ENCODE measurements at places on chromosomes 5 and 9. TPM values are rescaled to one million over a fixed set of nuclear protein-coding genes. Genes with fewer than 3 reads are reported as not detected.

Gene TRIO
- 9.2 TPM for total RNA-seq

Gene GDF9
- 0.41 TPM for total RNA-seq

Gene ARHGEF37
- 2.1 TPM for total RNA-seq

Gene SPINK4
- total RNA-seq = not detected

Gene NR4A3
- 27.5 TPM for total RNA-seq

Gene OBP2B
- not detected for total RNA-seq

DNA sequence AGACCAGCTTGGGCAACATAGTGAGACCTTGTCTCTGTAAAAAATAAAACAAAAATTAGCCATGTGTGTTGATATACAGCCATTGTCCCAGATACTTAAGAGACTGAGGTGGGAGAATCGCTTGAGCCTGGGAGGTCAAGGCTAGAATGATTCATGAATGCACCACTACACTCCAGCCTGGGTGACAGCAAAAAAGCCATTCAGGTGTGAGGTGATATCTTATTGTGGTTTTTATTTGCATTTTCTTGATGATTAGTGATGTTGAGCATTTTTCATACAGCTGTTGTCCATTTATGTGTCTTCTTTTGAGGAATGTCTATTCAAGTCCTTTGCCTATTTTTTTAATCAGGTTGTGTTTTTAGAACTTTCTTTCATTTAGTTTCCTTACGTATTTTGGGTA is 23.2 kb downstream of the MTAP start:
- no peaks in the 10 kb centered on the region for H3K27me3 ChIP-seq
- H3K27ac ChIP-seq = no peak overlapping the region
- H3K4me1 ChIP-seq = peaks cover 28% of the 10 kb centered on the region
- H3K4me3 ChIP-seq = no peak overlapping the region
- no peak for DNase-seq

GRCh38 chr9:4214486-4214885 is 85.4 kb downstream of the GLIS3 start:
- no peaks in the 10 kb centered on the region for H3K36me3 ChIP-seq
- no peak overlapping the region for H3K27ac ChIP-seq
- no peaks in the 10 kb centered on the region for H3K27me3 ChIP-seq

GRCh38 chr9:15231788-15232635 is 75.0 kb downstream of the TTC39B start:
- peaks cover 30% of the 10 kb centered on the region for H3K36me3 ChIP-seq
- DNase-seq = peak; percentile 51
- peaks cover 52% of the 10 kb centered on the region for H3K4me1 ChIP-seq
- no peak overlapping the region for H3K27ac ChIP-seq

DNA sequence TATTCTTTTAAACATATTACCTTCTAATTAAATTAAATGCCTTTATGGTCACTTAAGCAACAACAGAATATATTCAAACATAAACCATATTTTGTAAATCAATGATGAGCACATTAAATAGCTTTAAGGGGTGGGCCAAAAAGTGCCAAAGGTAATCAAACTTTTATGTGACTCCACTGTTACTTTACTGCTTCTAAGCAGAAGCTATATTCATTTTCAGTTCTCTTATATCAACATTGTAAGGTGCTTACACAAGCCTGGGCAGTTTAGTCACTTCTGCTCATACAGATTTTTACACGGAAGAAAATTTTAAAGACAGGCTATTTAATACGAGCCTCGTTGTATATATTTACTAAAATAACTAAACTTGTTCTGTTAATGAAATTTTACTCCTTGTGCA is 29.9 kb downstream of the RFX3 start:
- no peak for DNase-seq
- H3K4me1 ChIP-seq = peaks cover 32% of the 10 kb centered on the region
- H3K27me3 ChIP-seq = no peaks in the 10 kb centered on the region
- no peak overlapping the region for H3K27ac ChIP-seq
- no peak overlapping the region for H3K4me3 ChIP-seq
- H3K36me3 ChIP-seq = peaks cover 7% of the 10 kb centered on the region

- H3K27me3 ChIP-seq = no peaks in the 10 kb centered on the region
- H3K36me3 ChIP-seq = no peaks in the 10 kb centered on the region
- H3K4me3 ChIP-seq = no peak overlapping the region
- no peak for DNase-seq
Observed at GRCh38 chr9:107557236-107557990, 67.8 kb upstream of the KLF4 start.

GRCh38 chr5:115549154-115549553 is 4.6 kb upstream of the FEM1C start:
- no peak for DNase-seq
- H3K27me3 ChIP-seq = no peaks in the 10 kb centered on the region
- peaks cover 9% of the 10 kb centered on the region for H3K4me1 ChIP-seq
- no peak overlapping the region for H3K4me3 ChIP-seq

- peaks cover 94% of the 10 kb centered on the region for H3K4me1 ChIP-seq
- peak; percentile 86 for DNase-seq
- peak overlapping the region; percentile 62 for H3K4me3 ChIP-seq
Observed at GRCh38 chr9:89522261-89522958, 24.5 kb upstream of the SEMA4D start.

GRCh38 chr5:149118463-149118862 is 22.8 kb upstream of the ABLIM3 start:
- DNase-seq = no peak
- no peaks in the 10 kb centered on the region for H3K36me3 ChIP-seq
- peaks cover 18% of the 10 kb centered on the region for H3K27me3 ChIP-seq
- H3K4me1 ChIP-seq = peaks cover 3% of the 10 kb centered on the region
- no peak overlapping the region for H3K27ac ChIP-seq
- H3K4me3 ChIP-seq = no peak overlapping the region

DNA sequence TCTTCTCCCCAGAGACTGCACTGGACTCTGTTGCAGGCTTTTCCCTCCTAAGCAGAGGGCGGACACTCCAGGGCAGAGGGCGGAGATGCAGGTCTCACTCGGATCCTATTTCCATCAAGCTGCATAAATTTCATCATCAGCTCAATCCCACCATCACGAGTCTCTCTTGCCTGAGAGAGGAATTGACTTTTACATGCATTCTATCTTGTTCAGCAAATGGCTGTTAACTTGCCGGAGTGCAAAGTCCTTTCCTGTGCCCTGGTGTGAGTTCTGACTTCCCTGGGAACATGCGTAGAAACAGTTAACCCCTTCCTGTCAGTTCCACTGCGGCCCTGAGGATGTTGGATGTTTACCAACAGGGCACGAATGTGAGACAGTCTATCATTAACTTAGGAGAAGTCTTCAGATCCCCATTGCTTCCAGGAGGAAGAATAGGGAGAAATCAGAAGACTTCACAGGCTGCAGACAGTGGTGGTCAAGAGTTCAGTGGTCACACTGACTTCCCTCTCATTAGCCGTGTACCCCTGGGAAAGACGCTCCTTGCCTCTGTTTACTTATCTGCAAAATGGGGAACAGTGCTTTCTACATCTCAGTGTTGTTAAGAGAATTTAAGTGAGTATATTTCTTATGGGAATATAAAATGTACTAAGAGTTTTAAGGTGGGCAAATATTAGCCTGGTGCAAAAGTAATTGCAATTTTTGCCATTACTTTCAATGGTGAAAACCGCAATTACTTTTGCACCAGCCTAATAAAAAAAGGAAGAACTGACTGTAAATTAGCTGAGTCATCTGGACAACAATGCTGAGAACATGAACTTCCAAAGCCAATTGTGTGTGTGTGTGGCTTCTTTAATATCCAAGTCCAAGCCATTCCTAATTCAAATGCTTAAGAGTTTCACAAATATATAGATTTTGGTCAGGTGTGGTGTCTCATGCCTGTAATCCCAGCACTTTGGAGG is 248.0 kb downstream of the DRD1 start:
- no peaks in the 10 kb centered on the region for H3K4me1 ChIP-seq
- H3K27me3 ChIP-seq = peaks cover 9% of the 10 kb centered on the region
- no peak overlapping the region for H3K4me3 ChIP-seq
- H3K36me3 ChIP-seq = no peaks in the 10 kb centered on the region

GRCh38 chr9:127088724-127089615 is 33.5 kb downstream of the ANGPTL2 start:
- H3K36me3 ChIP-seq = no peaks in the 10 kb centered on the region
- H3K4me3 ChIP-seq = no peak overlapping the region
- peaks cover 9% of the 10 kb centered on the region for H3K27me3 ChIP-seq
- H3K4me1 ChIP-seq = peaks cover 9% of the 10 kb centered on the region
- DNase-seq = no peak
- no peak overlapping the region for H3K27ac ChIP-seq

DNA sequence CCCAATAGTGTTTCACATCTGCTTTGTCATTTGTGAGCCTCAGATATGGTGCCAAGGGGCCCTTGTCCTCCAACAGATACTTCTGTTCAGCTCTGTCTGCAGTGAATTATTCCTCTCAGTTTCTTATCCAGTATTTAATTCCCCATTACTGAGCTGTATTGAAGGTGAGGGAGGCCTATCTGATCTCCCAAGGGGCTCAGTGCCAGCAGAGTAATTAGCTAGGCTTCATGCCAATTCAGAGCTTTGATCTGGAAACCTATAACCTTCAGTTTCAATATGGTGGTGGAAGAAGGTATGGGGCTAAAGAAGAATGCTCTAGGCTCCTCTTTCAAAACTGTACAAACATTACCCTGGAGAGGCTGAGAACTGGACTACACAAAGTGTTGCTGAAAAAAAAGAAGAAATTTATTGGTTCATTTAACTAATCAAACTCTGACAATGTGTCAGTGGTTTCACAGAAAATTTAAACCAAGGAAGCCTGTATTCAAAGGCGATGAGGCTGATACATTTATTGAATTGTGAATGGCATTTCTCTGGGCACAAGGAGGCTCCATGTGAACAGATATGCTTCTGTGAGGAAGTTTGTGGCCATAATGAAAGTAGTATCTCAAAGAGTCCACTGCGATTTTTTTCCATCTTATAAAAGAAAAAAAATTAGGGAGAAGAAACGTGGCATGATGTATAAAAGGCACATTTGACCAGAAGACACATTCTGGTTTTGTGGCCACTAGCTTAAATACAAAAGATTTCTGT is 397.8 kb downstream of the TLE4 start:
- DNase-seq = no peak
- H3K36me3 ChIP-seq = no peaks in the 10 kb centered on the region
- H3K27me3 ChIP-seq = peaks cover 16% of the 10 kb centered on the region

- H3K4me1 ChIP-seq = no peaks in the 10 kb centered on the region
- DNase-seq = no peak
- H3K36me3 ChIP-seq = no peaks in the 10 kb centered on the region
- H3K4me3 ChIP-seq = no peak overlapping the region
- H3K27me3 ChIP-seq = peaks cover 5% of the 10 kb centered on the region
Observed at GRCh38 chr5:33685873-33686755, 205.7 kb downstream of the ADAMTS12 start.

GRCh38 chr5:64195981-64196380 is 30.3 kb downstream of the RNF180 start:
- DNase-seq = no peak
- H3K4me1 ChIP-seq = no peaks in the 10 kb centered on the region
- no peak overlapping the region for H3K4me3 ChIP-seq
- no peaks in the 10 kb centered on the region for H3K27me3 ChIP-seq
- no peak overlapping the region for H3K27ac ChIP-seq

GRCh38 chr9:34496149-34496712 is 26.6 kb downstream of the ENHO start:
- peaks cover 14% of the 10 kb centered on the region for H3K4me1 ChIP-seq
- H3K27me3 ChIP-seq = peaks cover 20% of the 10 kb centered on the region
- H3K36me3 ChIP-seq = no peaks in the 10 kb centered on the region
- no peak overlapping the region for H3K4me3 ChIP-seq
- H3K27ac ChIP-seq = no peak overlapping the region

DNA sequence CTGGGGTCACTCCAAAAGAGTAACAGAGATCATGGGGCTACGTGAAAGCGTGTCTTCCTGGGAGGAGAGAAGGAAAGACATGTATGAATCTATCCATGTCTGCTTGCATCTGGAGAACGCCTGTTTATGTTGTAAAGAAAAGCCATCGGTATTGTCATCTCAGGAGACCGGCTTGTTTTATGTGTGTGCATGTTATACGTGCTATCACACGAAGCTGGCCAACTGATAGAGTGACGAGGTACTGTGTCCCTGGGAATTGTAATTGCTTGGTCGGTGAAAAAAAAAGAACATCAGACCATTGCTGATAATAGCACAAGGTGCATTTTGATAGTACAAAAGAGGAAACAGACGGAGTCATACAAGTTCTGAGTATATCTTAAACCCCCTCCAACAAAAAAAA is 370 bp upstream of the CDH6 start:
- peaks cover 6% of the 10 kb centered on the region for H3K4me1 ChIP-seq
- no peak overlapping the region for H3K27ac ChIP-seq
- no peak for DNase-seq
- H3K36me3 ChIP-seq = no peaks in the 10 kb centered on the region
- peaks cover 40% of the 10 kb centered on the region for H3K27me3 ChIP-seq

- H3K27ac ChIP-seq = peak overlapping the region; percentile 84
- H3K4me1 ChIP-seq = peaks cover 90% of the 10 kb centered on the region
- H3K27me3 ChIP-seq = no peaks in the 10 kb centered on the region
- peaks cover 13% of the 10 kb centered on the region for H3K36me3 ChIP-seq
- no peak for DNase-seq
Observed at GRCh38 chr5:119302916-119303897, 52.6 kb upstream of the TNFAIP8 start.

GRCh38 chr5:24817966-24818365 is 173.2 kb upstream of the CDH10 start:
- H3K27ac ChIP-seq = no peak overlapping the region
- H3K27me3 ChIP-seq = no peaks in the 10 kb centered on the region
- DNase-seq = no peak
- no peaks in the 10 kb centered on the region for H3K36me3 ChIP-seq

DNA sequence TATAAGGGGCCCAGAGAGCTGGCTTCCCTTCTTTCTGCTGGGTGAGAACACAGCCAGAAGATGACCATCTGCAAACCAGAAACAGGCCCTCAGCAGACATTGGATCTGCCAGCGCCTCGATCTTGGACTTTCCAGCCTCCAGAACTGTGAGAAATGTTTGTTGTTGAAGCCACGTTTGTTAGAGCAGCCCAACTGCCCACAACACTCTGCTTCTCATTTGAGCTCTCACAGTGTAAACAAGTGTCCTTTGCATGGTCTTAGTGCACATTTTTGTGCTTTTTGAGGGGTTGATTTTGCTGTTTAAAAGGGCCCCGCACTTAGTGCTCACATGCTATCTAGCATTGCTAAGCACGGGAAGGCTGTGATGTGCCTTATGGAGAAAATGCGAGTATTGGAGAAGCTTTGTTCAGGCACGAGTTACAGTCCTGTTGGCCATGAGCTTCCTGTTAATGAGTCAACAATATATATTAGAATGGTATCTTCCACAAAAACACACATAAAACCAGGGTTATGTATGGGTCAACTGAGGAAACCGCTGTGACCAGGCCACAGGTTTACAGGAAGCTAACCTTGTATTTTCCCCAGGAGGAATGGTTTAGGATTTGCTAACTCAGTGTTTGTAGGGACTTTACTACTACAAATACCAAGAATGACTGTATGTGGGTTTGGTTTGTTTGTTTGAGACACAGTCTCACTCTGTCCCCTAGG is 11.9 kb downstream of the CMBL start:
- no peak overlapping the region for H3K4me3 ChIP-seq
- no peaks in the 10 kb centered on the region for H3K4me1 ChIP-seq
- DNase-seq = no peak
- no peaks in the 10 kb centered on the region for H3K36me3 ChIP-seq

GRCh38 chr5:176619203-176619568 is 9.2 kb upstream of the GPRIN1 start:
- H3K36me3 ChIP-seq = no peaks in the 10 kb centered on the region
- H3K4me1 ChIP-seq = peaks cover 8% of the 10 kb centered on the region
- no peak overlapping the region for H3K4me3 ChIP-seq
- H3K27me3 ChIP-seq = peaks cover 46% of the 10 kb centered on the region
- DNase-seq = peak; percentile 95
- H3K27ac ChIP-seq = no peak overlapping the region

- peaks cover 9% of the 10 kb centered on the region for H3K4me1 ChIP-seq
- H3K27me3 ChIP-seq = no peaks in the 10 kb centered on the region
- H3K36me3 ChIP-seq = no peaks in the 10 kb centered on the region
Observed at GRCh38 chr5:56288873-56289601, 55.9 kb upstream of the ANKRD55 start.

Data from activated CD4-positive, alpha-beta T cell treated with anti-CD3 and anti-CD28 coated beads for 36 hours (primary cell).